Mesenchymal stem cell (in vitro differentiated cells and primary cell): ENCODE measurements at places on chromosomes 2 and 18.

DNA sequence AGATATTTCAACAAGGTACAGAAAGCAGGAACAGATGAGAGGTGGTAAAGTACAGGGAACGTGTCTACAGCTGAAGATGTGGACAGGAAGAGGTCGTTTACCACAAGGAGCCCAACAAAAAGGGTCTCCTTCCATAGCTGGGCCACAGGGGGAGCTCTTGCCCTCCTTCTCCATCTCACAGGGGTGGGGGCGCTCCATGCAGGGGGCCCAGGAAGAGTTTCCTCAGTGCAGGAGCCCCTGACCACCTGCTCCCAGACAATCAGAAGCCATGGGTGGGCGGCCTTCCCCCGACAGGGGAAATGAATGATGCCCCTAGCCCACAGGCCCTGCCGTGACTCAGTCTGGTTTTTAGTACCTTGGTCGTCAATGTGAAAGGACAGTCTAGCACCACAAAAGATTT is 163.6 kb upstream of the ZNF516 start:
- DNase-seq, result no peak

DNA sequence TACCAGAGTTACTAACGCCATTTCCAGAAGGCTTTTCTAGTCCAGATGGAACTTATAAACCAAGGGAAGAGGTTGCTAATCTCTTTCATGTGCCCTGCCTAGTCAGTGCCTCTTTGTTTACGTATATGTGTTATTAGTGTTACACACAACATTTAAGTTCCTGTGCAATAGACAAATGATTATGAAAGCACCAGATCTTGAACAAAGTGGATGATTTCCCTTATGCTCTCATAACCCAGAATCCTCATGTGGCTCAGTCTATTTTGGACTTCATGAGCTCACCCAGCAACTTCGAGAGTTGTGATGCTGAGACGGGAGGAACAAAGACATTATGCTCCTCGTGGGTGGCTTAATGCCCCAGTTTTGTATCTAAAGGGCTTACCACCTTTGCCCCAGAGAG is 214.4 kb upstream of the SP5 start:
- DNase-seq, result peak; percentile 84

GRCh38 chr18:10239991-10240634 is 214.3 kb upstream of the APCDD1 start:
- DNase-seq, result no peak

- no peak for DNase-seq
Observed at GRCh38 chr2:215370112-215370965, 58.5 kb downstream of the ATIC start.

- DNase-seq, result peak; percentile 48
Observed at GRCh38 chr2:176126929-176127773, 2.4 kb upstream of the HOXD8 start.

GRCh38 chr2:145484448-145485097 is 964.7 kb upstream of the ZEB2 start:
- DNase-seq, result peak; percentile 6

- no peak for DNase-seq
Observed at GRCh38 chr18:9400197-9400596, 65.6 kb downstream of the TWSG1 start.

- no peak for DNase-seq
Observed at GRCh38 chr2:4673025-4673489, 969.7 kb downstream of the DCDC2C start.

DNA sequence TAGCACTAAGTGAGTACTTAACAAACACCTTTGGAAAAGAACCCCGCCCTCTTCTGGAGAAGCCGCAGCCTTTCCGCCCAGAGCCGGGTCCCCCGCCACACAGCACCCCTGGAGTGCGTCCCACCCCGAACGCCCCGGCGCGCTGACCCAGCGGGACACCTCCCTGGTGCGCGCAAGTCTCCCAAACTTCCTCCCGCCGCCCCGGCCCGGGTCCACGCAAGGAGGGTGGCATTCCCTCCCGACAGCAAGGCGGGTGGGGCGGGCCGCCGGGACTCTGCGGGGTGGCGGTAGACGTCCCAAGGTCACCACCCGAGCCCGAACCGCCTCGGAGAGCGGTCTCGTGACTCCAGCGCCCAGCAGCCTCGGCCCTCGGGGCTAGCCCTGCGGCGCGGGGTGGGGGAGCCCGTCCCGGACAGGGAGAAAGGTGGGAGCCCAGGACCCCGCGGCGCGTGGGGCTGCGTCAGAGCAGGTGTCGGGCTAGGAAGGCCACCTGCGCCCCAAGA is 598 bp downstream of the CCDC93 start:
- peak; percentile 28 for DNase-seq

- DNase-seq, result no peak
Observed at GRCh38 chr2:223652122-223652521, 50.0 kb upstream of the SCG2 start.

DNA sequence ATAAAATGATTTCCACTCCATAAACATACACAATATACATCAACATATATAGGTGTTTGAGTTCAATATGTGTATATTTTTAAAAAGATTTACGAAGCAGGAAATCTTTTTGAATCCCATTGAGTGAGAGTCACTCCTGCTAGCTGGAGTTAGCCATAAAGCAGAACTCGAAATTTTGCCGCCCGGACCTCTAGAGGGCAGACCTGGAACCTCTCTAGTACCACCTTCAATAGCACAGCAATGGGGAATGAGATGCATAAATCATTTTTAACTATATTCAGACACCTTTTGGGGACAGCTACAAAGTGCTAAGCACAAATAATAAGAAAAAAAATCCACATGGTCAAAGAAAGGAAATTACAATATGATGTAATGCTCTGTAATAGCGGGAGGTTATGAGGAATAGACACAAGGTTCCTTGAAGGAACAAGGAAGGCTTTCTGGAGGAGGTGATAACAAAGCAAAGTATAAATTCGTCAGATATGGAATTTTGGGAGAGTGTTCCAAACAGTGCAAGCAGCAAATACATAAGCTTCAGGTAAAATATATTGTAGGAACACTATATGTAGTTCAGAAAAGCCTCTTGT is 533.4 kb downstream of the ERBB4 start:
- peak; percentile 44 for DNase-seq

GRCh38 chr2:32864334-32865111 is 82.2 kb upstream of the LTBP1 start:
- DNase-seq, result peak; percentile 76

DNA sequence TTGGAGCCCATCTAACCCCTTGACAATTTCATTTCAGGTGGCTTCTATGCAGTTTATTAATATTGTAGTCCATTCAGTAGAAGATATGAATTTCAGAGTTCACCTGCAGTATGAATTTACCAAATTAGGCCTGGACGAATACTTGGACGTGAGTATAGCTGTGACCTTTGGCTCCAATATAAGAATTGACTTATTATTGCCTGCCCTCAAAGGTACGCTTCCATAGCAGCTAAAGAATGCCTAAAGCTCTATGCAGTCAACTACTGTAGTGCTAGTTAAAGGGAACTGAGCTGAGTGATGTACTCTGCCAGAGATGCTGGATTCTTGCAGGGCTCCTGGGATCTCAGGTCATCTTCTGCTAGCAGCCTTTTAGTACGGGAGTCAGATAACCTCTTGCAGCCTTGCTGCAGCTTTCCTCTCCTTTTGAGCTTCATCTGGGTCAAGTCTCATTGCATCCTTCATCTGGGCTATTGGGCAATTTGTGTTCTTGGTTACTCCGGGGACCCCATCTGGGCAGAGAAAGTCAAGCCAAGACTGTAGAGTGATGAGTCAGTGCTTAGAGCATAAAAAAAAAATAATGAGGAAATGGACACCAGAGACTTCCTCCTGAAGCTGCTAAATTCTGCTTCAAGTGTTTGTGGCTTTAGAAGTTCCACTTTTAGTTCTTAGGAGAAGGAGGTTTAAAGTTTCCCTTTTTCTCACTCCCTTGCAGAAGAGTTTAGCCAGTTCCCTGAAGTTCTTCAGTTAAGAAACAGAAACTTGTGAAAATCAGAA is 105.6 kb downstream of the PRPF40A start:
- peak; percentile 85 for DNase-seq

GRCh38 chr2:71607151-71607889 is 154.0 kb downstream of the DYSF start:
- no peak for DNase-seq

- no peak for DNase-seq
Observed at GRCh38 chr2:105416156-105416555, 17.3 kb upstream of the FHL2 start.

DNA sequence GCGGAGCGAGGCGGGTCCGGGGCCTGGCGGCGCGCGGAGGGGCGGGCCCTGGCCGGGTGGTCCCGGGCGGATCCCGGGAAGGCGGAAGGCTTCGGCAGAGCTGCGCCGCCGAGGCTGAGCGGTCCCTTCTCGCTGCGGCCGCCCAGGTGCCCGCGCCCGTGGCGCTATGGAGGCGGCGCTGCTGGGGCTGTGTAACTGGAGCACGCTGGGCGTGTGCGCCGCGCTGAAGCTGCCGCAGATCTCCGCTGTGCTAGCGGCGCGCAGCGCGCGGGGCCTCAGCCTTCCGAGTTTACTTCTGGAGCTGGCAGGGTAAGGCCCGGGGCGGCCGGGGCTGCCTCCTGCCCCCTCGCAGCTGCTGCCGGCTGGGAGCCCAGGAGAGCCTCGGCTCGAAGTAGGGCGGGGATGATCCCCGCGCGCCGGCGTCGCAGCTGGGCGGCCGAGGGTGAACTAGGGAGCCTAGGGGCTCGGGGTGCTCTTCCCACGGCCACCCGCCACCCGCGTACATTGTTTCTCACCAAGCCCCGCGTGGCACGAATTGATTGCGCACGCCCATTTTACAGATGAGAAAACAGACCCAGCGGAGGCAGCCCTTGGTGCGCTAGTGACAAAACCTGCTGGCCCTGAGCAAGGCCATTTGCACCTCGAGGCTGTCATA is at the start of gene SLC66A3:
Gene SLC66A3 (plus strand): TSS at position 87 of the 655 bp plus-strand sequence. CDS start 80 bp downstream, at position 167.
- DNase-seq, result peak; percentile 87

- peak; percentile 39 for DNase-seq
Observed at GRCh38 chr2:64327510-64328414, 126.2 kb upstream of the LGALSL start.

DNA sequence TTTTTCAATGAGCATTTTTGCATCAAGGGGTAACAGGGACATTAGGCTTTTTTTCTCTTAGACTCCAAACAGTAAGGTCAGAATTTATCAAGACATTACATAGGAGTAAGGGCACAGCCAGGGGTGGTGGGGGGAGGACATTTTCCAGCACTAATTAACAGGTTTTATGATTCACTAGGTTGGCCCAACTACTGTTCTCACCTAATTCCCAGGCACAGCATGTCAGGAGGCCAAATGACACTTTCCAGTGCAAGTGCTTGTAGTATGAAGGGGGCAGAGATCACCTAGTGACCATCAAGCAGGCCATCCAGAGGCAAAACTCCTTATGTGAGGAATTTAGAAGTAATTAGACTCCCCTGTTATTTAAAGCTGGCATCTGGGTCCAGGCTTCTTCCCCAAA is 3.9 kb upstream of the MBD2 start:
- DNase-seq, result no peak

GRCh38 chr2:237708961-237709360 is 81.6 kb downstream of the LRRFIP1 start:
- no peak for DNase-seq

GRCh38 chr18:11037533-11038240 is 111.7 kb downstream of the PIEZO2 start:
- DNase-seq, result no peak

- DNase-seq, result no peak
Observed at GRCh38 chr18:26925313-26925712, 59.8 kb upstream of the AQP4 start.

DNA sequence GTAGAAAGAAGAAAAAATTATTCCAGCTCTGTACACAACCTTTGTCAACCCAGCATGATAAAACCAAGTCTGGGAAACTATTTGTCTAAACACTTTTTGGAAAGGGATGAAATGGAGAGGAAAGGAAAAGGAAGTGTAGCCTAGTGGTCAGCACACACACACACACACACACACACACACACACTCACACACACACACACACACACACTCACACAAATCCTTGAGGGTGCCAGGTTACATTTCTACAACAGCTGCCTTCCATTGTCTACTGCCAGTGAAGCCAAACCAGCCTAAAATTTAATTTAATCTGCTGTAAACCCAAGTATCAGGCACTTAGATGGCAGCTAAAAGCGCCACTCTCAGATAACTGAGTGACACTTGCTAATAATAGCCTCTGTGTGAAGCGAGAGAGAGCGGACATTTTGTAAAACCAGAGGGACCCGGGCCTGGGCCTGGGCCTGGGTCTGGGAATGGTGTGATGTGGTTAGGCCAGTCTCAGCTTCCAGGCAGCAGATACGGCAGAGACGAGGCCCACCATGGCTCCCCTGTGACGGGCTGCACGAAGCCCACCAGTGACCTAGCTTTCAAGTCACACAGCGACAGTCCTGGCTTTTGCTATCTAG is 32.4 kb downstream of the BCL11A start:
- no peak for DNase-seq

DNA sequence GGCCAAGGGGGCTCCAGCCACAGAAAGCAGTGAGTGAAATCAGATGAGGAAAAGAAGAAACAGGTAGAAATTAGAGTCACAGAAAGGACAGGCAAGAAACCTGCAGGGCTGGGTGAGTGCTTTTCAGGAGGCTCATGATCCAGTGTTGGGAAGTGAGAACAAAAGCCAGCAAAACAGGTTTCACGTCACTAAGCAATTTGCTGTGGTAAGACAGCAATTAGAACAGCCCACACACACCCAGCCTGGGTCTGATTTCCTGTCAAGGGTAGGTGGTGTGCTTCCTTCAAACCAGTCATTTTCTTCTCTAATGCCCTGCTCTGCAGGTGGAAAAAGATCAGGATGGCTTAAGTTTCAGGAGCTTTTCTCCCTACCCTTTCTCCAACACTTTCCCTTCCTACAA is 52.9 kb upstream of the XDH start:
- no peak for DNase-seq

GRCh38 chr2:196925768-196926561 is 542 bp downstream of the PGAP1 start:
- peak; percentile 58 for DNase-seq

GRCh38 chr2:47072728-47073191 is 82.3 kb downstream of the STPG4 start:
- DNase-seq, result no peak

DNA sequence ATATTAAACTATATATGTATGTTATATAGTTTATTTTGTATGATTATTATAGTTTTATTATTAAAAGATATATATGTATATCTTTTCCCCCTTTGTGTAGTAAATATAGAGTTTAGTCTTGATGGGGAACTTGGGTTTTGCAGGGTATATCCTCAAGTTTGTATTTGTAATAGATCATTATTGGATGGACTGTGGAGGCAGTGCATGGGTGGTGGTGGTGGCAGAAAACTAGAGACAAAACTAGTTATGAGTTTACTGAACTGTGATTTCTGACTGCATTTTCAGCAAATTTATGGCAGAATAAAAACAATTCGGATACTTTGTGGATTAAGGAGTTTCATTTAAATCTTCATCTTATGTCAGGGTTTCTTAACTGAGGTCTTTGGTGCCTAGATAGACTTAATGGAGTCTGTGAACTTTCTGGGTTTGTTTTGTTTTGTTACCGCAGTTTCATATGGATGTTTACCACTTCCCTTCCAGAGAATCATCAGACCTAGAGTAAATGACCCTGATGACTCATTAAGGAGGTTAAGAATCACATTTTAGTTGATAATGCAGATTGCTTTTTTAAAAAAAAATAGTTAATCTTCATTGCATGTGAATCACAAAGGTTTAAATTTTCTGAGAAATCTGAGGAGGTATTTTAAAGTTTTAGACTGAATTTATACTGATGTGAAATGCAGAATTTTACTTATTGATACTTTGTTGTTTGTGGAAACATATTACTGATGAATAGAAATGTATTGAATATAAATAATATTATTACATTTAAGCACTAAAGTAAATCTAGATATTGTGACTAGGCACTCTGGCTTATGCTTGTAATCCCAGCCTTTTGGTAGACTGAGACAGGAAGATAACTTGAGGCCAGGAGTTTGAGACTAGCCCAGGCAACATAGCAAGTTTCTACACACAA is 14.5 kb downstream of the EPC2 start:
- peak; percentile 87 for DNase-seq

GRCh38 chr2:106831241-106831640 is 54.7 kb downstream of the ST6GAL2 start:
- DNase-seq, result no peak
